Suppressor macrophage (primary cell): ENCODE measurements at places on chromosomes 7 and 10.

DNA sequence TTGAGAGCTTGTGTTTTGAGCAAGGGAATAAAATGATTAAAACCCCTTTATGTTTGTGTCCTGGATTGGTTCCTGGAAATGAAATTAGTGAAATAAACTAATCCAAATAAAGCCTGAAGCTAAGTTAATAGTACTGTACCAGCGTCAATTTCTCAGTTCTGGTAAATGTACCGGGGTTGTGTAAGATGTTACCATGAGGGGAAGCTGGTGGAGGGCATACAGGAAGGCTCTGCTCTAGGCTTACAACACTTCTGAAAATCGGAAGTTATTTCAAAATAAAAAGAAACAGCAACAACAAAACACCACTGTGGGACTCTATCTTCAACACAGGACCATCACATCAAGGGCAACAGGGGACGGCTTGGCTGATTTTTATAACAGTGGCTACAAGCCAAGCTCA, 257.0 kb downstream of the CREB5 start:
- DNase-seq = no peak

DNA sequence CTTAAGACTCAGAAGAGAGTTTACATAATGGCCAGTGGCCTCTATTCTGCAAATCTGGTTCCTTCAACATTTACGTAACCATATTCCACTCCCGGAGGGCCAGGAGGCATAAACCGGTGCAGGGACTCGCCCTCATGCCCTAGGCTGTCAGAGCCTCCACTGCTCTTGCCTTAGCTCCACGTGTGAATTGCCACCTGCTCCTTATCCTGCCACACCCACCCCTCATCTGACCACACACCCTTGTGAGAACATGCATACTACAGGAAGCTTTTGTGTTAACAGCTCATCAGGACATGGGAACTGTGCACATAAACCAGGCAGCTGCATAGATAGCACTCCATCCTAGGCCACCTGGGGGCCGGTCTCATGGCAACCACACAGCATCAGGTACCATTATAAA, 146.7 kb upstream of the PFKP start:
- no peak for DNase-seq

GRCh38 chr7:128954150-128954549, 16.4 kb downstream of the IRF5 start:
- DNase-seq = no peak

GRCh38 chr10:50440489-50440888, 183.3 kb downstream of the SGMS1 start:
- no peak for DNase-seq
